GM10248 (cell line): ENCODE measurements at places on chromosomes 16 and 17.

DNA sequence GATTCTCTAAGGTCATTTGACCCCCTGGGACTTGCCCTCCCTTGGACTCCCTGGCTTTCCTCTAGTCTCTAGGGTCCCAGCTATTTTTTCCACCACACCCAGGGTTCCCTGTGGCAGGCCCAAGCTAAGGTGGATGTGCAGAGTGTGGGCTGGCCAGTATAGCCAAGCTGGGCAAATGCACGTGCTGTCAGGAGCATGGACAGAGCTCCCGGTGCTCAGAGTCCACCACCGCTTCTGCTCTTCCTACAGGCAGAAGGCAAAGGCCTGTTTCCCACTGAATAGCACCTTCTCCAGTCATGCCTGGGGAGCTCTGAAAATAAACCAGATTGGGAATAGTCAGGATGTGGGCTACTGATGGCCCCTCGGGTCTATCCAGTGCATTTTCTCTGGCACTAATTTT is 53.3 kb downstream of the GNAO1 start:
- no peak for DNase-seq

GRCh38 chr17:36936455-36937000 is 747 bp upstream of the LHX1 start:
- DNase-seq: no peak

DNA sequence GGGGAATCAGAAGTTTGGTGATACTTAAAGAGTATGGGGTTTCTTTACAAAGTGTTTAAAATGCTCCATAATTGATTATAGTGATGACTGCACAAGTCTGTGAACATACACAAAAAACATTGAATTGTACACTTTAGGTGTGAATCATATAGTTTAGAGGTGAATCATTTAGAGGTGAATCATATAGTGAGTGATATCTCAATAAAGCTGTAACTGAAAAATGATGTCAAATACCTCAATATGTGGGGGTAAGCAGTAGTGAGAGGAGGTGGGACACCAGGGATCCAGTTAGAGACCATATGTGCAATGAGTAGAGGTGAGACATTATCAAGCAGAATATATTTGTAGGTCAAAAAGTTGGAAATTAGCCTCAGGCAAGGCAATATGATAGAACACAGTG is 264.5 kb downstream of the PMP22 start:
- no peak for DNase-seq

DNA sequence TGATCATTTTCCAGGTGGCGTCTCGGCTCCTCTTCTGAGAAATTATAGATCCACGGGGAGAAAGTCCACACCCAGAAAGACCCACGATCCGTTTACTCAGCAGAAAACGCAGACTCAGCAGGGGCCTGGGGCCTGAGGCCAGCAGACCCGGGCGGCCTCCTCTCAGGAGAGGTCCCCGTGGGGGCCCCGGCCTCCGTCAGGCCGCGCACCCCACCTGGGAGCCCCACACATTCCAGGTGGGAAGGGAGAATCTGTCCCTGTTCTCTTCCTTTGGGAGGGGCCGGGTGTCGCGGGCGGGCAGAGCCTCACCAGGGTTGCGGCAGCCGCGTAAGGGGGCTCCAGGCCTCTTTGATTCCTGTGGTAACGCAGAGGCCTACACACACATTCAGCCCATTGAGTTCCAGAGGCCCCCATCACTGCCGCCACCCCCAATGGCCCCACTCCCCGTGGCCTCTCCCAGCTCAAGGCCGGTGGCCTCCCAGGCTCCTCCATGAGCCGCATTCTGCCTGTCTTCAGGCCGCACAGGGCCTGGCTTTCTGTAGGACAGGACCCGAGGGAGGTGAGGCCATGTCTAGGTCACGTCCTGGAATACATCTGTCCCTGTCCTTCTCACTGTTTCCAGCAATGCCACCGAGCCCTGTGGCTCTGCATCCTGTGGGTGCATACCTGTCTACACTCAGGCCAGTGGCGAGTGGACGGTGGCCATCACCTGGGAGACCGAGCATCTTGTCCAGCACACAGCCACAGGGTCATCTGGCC is 1.6 kb upstream of the IGFALS start:
- DNase-seq: no peak
